Lower lobe of right lung (tissue), 2 donors: ENCODE measurements at places on chromosomes 7 and 10. TPM values are rescaled to one million over a fixed set of nuclear protein-coding genes. Genes with fewer than 3 reads are reported as not detected.

DNA sequence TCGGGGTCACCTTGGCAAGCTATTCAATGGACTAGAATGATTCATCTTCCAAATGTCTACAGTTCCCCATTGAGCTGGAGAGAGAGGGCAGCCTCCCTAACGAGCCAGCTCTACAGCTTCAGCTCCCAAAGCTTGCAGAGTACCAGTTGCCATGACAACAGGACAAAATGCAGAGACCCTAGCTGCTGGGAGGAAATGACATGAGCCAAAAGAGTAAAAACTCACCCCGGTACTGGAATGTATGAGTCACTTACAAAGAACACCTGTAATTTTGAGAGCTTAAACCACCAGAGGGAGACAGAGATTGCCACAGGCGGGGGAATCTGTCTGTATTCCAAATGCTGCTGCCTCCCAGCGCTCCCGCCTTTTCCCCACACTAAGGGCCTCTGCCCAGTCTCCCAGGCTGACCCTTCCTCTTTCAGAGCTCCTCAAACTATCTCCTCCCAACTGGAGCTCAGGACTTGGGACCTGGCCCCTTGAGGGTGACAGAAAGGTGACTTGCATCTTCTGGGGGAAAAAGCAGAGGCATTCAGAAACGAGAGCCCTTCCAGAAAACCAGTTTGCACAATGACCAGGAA lies 95.5 kb downstream of the CUL2 start:
- no peaks in the 10 kb centered on the region for H3K27me3 ChIP-seq
- H3K27ac ChIP-seq = no peak overlapping the region
- H3K4me1 ChIP-seq = peaks cover 9% of the 10 kb centered on the region
- no peak overlapping the region for H3K4me3 ChIP-seq
- H3K36me3 ChIP-seq = no peaks in the 10 kb centered on the region

GRCh38 chr7:100720279-100720670 lies at the start of gene EPO:
Gene EPO (plus strand): TSS chr7:100720468. CDS start chr7:100720981, 513 bp downstream.
- peaks cover 4% of the 10 kb centered on the region for H3K4me1 ChIP-seq
- DNase-seq = no peak
- H3K36me3 ChIP-seq = no peaks in the 10 kb centered on the region
- peaks cover 27% of the 10 kb centered on the region for H3K27me3 ChIP-seq
- no peak within 1 kb of the TSS for H3K27ac ChIP-seq

DNA sequence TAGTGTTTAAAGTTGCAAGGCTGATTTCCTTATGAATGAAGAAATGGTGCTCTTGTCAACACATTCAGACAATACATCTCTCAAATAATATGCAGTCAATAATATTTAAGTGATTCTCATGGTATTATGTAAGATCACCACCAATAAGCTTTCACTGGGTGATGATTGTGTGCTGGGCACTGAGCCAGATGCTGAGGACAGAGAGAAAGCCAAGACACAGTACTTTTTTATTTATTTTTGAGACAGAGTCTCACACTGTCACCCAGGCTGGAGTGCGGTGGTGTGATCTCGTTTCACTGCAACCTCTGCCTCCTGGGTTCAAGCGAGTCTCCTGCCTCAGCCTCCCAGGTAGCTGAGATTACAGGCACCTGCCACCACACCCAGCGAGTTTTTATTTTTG lies 130.6 kb upstream of the LSM8 start:
- H3K36me3 ChIP-seq = no peaks in the 10 kb centered on the region
- H3K4me3 ChIP-seq = no peak overlapping the region
- no peak overlapping the region for H3K27ac ChIP-seq
- no peaks in the 10 kb centered on the region for H3K4me1 ChIP-seq
- H3K27me3 ChIP-seq = no peaks in the 10 kb centered on the region
- no peak for DNase-seq

- H3K4me1 ChIP-seq = no peaks in the 10 kb centered on the region
- H3K4me3 ChIP-seq = no peak overlapping the region
- no peaks in the 10 kb centered on the region for H3K27me3 ChIP-seq
- no peak for DNase-seq
Measured at GRCh38 chr7:35773994-35774393, 26.9 kb upstream of the SEPTIN7 start.

DNA sequence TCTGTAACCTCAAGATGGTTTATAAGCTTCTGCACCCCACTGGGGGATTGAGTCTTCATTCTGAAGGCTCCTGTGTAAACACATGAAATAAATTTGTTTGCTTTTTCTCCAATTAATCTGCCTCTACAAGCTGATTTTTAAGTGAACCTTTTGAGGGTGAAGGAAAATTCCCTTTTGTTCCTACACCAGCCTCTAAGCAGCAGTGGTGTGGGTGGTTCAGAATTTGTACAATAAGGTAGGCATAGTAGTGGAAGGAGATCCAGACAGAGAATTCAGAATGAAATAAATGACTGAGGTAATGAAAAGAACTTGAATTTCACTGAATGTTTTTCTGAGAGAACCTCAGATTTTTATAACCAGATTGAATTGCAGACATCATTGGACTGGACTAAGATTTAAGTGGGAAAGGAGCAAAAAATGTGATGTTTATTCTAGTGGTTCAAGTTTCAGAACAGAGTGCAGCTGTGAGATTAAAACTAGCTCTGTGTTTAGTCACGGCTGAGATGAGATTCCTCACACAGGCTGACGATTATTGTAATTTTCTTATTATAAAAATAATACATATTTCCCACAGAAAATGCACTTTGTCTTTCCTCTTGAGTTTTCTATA lies 1162.2 kb downstream of the TYW1 start:
- H3K27ac ChIP-seq = no peak overlapping the region
- H3K36me3 ChIP-seq = no peaks in the 10 kb centered on the region
- DNase-seq = no peak
- no peaks in the 10 kb centered on the region for H3K4me1 ChIP-seq

GRCh38 chr10:127576740-127577161 lies 27.6 kb downstream of the NPS start:
- no peaks in the 10 kb centered on the region for H3K36me3 ChIP-seq
- H3K4me1 ChIP-seq = peaks cover 12% of the 10 kb centered on the region
- H3K4me3 ChIP-seq = no peak overlapping the region
- H3K27ac ChIP-seq = no peak overlapping the region
- no peak for DNase-seq

GRCh38 chr7:87146740-87147386 lies 5.4 kb upstream of the DMTF1 start:
- peaks cover 8% of the 10 kb centered on the region for H3K4me1 ChIP-seq
- no peak overlapping the region for H3K27ac ChIP-seq
- H3K27me3 ChIP-seq = no peaks in the 10 kb centered on the region
- DNase-seq = peak; percentile 46
- H3K36me3 ChIP-seq = no peaks in the 10 kb centered on the region

C10orf143 gene
- total RNA-seq = 3.7 TPM

ACBD7 gene
- not detected for total RNA-seq

PNLIP gene
- total RNA-seq = not detected

GIMAP7 gene
- total RNA-seq = 49.4 TPM
